ENCODE measurements at places on chromosomes 7 and 10. TPM values are rescaled to one million over a fixed set of nuclear protein-coding genes. Genes with fewer than 3 reads are reported as not detected.
A peak's percentile ranks its signal among the peaks of the same experiment; 100 is the strongest.

Gene TMEM178B
- 2.5 TPM for total RNA-seq

Gene OR2AE1
- not detected for total RNA-seq

Gene ANXA8L1
- not detected for total RNA-seq

Gene CYP2C19
- not detected for total RNA-seq

Gene SRRM3
- total RNA-seq, result 2.1 TPM

DNA sequence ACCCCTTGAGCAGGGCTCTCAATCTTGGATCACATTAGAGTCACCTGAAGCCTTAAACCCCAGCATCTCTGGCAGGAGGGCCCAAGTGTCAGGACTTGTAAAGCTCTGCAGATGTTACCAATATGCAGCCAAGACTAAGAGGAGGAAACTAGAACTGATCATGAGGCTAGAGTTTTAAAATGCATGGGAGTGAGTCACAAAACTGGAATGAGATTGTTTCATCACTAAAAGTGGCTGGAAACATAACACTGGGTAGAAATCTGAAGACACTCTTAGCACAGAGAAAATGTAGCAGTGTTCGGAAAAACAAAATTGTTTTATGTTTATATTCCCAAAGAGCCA lies 63.3 kb upstream of the GHITM start:
- H3K4me1 ChIP-seq, result no peaks in the 10 kb centered on the region
- H3K27me3 ChIP-seq, result no peaks in the 10 kb centered on the region
- H3K36me3 ChIP-seq, result no peaks in the 10 kb centered on the region
- peak overlapping the region; percentile 42 for H3K27ac ChIP-seq
- peak; percentile 75 for DNase-seq

DNA sequence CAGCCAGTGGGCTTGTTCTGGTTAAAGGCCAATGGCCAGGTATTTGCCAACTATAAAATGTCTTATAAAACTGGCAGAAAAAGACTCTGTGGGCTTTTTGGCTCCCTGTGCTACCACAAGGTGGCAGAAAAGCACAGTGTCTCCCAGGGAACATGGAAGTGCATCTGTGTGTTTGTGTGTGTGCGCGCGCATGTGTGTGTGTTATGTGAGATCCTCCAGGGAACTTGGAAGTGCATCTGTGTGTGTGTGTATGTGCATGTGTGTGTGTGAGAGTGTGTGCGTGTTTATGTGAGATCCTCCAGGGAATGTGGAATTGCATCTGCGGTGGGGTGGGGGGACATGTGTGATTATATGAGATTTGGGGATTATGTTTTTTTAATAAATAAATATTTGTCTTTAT lies 30.2 kb upstream of the ABI1 start:
- peak; percentile 79 for DNase-seq
- no peaks in the 10 kb centered on the region for H3K4me1 ChIP-seq
- no peak overlapping the region for H3K27ac ChIP-seq
- H3K4me3 ChIP-seq, result no peak overlapping the region

- H3K27me3 ChIP-seq, result no peaks in the 10 kb centered on the region
- peaks cover 3% of the 10 kb centered on the region for H3K4me1 ChIP-seq
- no peak overlapping the region for H3K4me3 ChIP-seq
- no peaks in the 10 kb centered on the region for H3K36me3 ChIP-seq
- peak; percentile 53 for DNase-seq
- H3K27ac ChIP-seq, result no peak overlapping the region
Observed at GRCh38 chr10:123848564-123849457, 42.8 kb downstream of the CPXM2 start.

- no peaks in the 10 kb centered on the region for H3K27me3 ChIP-seq
- DNase-seq, result no peak
- peaks cover 18% of the 10 kb centered on the region for H3K4me1 ChIP-seq
Observed at GRCh38 chr10:96387161-96387560, 28.4 kb upstream of the OPALIN start.

DNA sequence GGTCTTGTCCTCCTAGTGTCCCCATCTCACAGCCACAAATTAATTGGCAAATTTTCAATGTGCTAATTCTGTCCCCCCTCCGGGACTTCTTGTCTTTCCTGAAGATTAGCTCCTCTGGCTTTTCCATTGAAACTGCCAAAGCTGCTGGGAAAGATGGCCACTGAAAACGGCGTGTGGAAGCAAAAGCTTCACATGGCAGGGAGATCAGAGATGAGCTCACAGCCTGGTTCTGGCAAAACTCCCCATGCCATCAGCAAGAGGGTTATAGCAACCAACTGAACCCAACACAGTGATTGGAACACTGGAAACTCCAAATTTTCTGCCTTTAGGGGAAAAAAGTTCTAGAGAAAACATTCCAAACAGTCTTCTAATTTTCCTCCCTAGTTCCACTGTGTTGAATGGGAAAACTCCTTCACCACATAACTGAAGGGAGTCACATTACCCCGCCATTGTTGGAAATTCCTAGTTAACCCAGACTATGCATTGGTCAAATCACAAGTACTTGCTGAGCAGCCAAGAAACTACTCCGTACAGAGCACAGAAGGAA lies 37.0 kb downstream of the NRAP start:
- no peaks in the 10 kb centered on the region for H3K27me3 ChIP-seq
- no peak overlapping the region for H3K27ac ChIP-seq
- no peaks in the 10 kb centered on the region for H3K36me3 ChIP-seq
- peaks cover 33% of the 10 kb centered on the region for H3K4me1 ChIP-seq

DNA sequence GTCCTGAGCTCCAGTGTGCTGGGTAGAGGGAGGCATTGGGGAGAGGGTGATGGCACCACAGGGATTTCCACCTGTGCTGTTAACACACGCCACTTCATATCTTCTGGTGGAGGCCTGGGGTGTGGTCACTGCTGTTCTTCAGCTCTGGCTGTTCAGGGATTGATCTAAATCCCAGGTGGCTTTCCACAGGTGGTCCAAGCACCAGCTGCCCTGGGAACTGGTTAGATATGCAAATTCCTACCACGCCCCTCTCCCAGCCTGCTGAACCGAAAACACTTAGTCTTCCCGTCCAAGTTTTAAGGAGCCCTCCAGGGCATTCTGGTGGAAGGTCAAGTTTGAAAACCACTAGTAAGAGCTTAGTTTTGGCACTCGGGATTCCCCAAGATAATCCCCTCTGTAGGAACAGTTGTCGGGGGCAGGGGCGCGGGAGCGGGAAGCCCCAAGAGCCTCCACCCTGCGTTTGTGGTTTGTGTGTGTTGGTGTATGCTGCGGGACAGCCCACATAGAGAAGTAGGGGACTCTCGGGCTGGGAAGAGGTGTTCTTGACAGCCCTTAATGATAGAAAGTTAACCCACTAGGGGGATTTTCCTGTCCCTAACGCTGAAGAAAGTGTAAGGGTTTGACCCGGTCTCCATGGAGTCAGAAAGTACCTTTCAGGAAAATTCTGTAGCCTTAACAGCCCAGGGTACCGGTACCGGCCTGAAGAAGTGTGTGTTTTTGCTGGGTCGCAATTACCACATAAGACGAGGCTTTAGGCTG lies 5.1 kb downstream of the DEPP1 start:
- peaks cover 71% of the 10 kb centered on the region for H3K4me1 ChIP-seq
- H3K4me3 ChIP-seq, result no peak overlapping the region
- DNase-seq, result no peak
- H3K36me3 ChIP-seq, result peaks cover 27% of the 10 kb centered on the region
- peak overlapping the region; percentile 88 for H3K27ac ChIP-seq

DNA sequence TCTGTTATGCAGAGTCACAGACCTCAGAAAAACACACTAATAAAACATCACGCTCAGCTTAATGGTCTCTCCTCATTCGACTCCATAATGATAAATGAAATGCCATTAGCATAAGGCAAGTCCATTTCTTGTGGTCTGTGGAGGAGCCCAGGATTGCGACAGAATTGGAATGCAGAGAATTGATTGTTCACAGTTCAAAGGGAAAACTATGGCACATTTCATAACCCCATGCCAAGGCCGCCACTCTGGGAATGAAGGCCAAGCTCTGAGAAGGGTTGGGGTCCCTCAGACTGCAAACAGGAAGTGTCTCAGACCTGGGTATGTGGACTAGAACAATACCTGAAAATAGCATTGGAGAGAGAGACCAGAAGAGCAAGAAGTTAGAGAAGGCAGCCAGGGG lies 398.9 kb downstream of the ADRA2A start:
- H3K27me3 ChIP-seq, result no peaks in the 10 kb centered on the region
- H3K4me3 ChIP-seq, result no peak overlapping the region
- DNase-seq, result peak; percentile 72
- no peaks in the 10 kb centered on the region for H3K4me1 ChIP-seq
- no peaks in the 10 kb centered on the region for H3K36me3 ChIP-seq

DNA sequence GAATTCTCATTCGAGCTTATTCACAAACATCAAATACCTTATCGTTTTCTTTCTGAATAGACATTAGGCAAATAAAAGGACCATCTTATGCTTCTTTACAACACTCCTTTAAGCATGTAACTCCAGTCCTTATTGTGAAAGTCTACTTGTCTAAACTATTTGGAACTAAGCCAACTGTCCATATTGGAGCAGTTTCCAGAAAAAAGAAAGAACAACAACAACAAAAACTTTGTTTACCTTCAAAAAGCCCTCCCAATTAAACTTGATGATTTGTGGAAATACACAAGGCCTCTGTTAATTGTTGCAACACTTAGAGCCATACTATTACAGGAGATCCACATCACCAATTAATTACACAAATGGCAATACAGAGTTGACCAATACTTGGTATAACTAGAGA lies 163.6 kb downstream of the GALNT11 start:
- H3K36me3 ChIP-seq, result peaks cover 22% of the 10 kb centered on the region
- H3K4me1 ChIP-seq, result no peaks in the 10 kb centered on the region
- H3K27me3 ChIP-seq, result no peaks in the 10 kb centered on the region
- no peak overlapping the region for H3K4me3 ChIP-seq

GRCh38 chr7:18866359-18867036 lies 250.9 kb downstream of the TWIST1 start:
- no peaks in the 10 kb centered on the region for H3K36me3 ChIP-seq
- no peaks in the 10 kb centered on the region for H3K27me3 ChIP-seq
- H3K27ac ChIP-seq, result no peak overlapping the region
- peaks cover 4% of the 10 kb centered on the region for H3K4me1 ChIP-seq
- H3K4me3 ChIP-seq, result no peak overlapping the region

DNA sequence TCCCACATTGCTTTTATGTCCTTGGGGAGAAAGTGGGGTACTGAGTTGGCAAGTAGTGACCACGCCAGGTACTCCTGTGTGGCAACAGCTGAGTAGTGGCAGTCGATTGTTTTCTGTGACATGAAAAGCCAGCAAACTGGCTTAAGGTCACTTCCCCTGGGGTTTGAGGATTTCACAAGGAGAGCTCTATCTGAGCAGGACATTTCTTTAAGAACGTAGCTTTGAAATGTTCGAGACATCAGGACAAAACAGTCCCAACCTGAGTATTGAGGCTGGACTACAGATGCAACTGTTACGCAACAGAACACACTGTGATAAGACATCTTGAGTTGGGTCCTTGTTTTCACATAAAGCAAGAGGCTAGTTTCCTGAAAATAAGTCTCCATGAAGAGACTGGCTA lies 146.7 kb upstream of the KLF14 start:
- H3K27me3 ChIP-seq, result no peaks in the 10 kb centered on the region
- no peak overlapping the region for H3K4me3 ChIP-seq
- H3K27ac ChIP-seq, result peak overlapping the region; percentile 36
- DNase-seq, result no peak

DNA sequence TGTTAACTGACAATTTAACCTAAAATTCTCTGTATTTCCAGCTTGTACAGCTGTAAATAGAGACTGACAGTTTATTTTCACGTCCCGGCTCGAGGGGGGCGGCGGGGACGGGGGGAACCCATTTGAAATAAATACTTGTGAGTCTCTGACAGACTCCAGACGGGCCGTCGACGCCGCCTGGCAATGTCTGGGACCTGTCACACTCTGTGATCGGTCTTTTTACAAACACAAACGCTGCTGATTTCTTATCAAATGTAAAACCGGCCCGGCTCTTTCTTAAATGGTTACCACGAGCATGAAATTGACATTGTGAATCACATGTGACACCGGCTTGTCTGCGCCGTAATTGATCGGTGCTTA lies 57.0 kb downstream of the UNCX start:
- no peaks in the 10 kb centered on the region for H3K36me3 ChIP-seq
- no peak for DNase-seq
- H3K4me1 ChIP-seq, result peaks cover 16% of the 10 kb centered on the region
- no peak overlapping the region for H3K27ac ChIP-seq

- H3K27me3 ChIP-seq, result no peaks in the 10 kb centered on the region
- no peak for DNase-seq
- no peak overlapping the region for H3K4me3 ChIP-seq
- no peaks in the 10 kb centered on the region for H3K4me1 ChIP-seq
Observed at GRCh38 chr10:24528946-24529345, 194.7 kb downstream of the ARHGAP21 start.

DNA sequence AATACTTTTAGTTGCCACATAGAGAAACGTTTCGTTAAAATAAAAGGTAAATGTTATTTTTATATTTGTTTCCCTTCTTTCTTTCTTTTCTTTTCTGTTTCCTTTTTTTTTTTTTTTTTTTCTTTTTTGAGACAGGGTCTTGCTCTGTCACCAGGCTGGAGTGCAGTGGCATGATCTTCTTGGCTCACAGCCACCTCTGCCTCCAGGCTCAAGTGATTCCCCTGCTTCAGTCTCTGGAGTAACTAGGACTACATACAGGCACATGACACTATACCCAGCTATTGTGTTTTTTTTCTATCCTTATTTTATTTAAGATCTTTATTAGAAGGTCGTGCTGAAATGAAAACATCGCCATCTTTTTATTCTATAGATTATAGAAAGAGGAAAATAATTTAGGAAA lies 661.8 kb upstream of the MBL2 start:
- no peak for DNase-seq
- H3K36me3 ChIP-seq, result no peaks in the 10 kb centered on the region
- no peaks in the 10 kb centered on the region for H3K27me3 ChIP-seq
- no peak overlapping the region for H3K27ac ChIP-seq

GRCh38 chr7:25672496-25672895 lies 444.2 kb upstream of the NPVF start:
- no peak overlapping the region for H3K4me3 ChIP-seq
- H3K27me3 ChIP-seq, result no peaks in the 10 kb centered on the region
- no peak overlapping the region for H3K27ac ChIP-seq

- no peaks in the 10 kb centered on the region for H3K27me3 ChIP-seq
- no peak overlapping the region for H3K4me3 ChIP-seq
- DNase-seq, result no peak
- H3K4me1 ChIP-seq, result no peaks in the 10 kb centered on the region
- H3K36me3 ChIP-seq, result no peaks in the 10 kb centered on the region
- H3K27ac ChIP-seq, result no peak overlapping the region
Observed at GRCh38 chr7:80679921-80680907, 41.8 kb downstream of the CD36 start.
